ENCODE measurements at places on chromosomes 16 and 17. TPM values are rescaled to one million over a fixed set of nuclear protein-coding genes. Genes with fewer than 3 reads are reported as not detected.

The PPY gene
- total RNA-seq: not detected

- DNase-seq: no peak
Measured at GRCh38 chr17:42844761-42845555, 578 bp downstream of the AOC2 start.

The VAMP2 gene
- 154 TPM for total RNA-seq

The MYO15B gene
- total RNA-seq: 460 TPM

The CLEC19A gene
- total RNA-seq: not detected

DNA sequence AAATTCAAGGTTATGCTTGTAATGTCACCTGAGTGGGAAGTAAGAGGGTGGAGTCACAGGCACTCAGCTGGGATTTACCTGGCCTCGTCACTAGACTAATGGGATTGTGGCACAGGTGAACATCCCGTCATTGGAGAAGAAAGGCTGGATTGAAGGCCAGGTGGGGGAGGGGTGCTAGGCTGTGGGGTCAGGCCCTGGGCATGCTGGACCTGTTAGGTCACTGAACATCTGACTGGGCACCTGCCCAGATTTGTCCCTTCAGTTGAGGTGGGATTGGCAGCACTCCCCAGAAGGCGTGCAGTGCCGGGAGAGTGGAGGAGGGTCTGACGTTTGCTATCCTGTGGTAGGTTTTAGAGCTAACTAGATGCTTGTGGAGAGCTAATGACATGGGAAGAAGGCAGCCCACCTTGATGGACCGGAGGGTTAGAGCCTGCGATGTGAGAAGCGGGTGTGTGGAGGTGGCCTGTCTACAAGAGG lies 161.5 kb upstream of the ZNF267 start:
- no peak for DNase-seq

DNA sequence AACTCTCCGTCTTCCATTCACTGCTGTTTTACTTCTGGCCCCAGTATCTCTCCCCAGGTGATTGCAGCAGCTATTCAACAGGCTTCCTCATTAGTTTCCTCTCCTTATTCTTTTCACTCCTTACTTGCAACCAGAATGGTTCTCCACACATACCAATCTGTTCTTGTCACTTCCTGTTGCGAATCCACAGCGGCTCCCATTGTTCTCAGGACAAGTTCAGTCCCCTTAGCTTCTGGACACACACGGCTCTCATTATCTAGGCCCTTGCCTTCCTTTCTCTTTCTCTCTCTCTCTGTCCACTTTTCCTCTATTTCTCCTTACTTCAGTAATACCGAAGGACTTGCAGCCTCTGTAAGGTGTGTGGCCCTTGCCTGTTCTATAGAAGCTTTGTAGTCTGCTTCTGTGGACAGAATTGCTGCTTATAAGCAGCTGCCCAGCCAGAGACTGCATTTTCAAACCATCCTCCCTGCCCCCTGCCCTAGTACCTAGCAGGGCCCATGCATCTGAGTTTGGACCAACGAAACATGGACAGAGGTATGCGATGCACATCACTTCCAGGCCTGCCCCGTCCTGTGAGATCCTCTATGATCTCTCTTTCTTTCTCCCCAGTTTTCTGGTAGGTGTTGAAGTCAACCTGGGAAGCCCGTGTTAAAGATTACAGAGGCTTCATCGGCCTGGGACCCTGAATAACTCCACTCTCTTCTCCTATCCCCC lies 45.7 kb downstream of the VAT1L start:
- no peak for DNase-seq
